ENCODE measurements at places on chromosomes 3 and 15. TPM values are rescaled to one million over a fixed set of nuclear protein-coding genes. Genes with fewer than 3 reads are reported as not detected.

Gene HGD
- total RNA-seq, result 22.1 TPM

Gene SLC9C1
- not detected for total RNA-seq

Gene TRIM71
- not detected for total RNA-seq

Gene RTP4
- total RNA-seq, result not detected

Gene MST1
- total RNA-seq, result 1.3 TPM

Gene TMEM158
- 15.2 TPM for total RNA-seq

Gene SERPINI1
- total RNA-seq, result 3.1 TPM

Gene SNUPN
- 30.5 TPM for total RNA-seq

Gene EHD4
- total RNA-seq, result 12.4 TPM

Gene ZCWPW2
- not detected for total RNA-seq

Gene ONECUT1
- total RNA-seq, result 0.16 TPM

Gene STRA6
- total RNA-seq, result 69.6 TPM

Gene SYNM
- 37.2 TPM for total RNA-seq

Gene FAM43A
- total RNA-seq, result 20.1 TPM

Gene DNASE1L3
- not detected for total RNA-seq

Gene TGM4
- total RNA-seq, result 0.07 TPM

Gene ARPIN
- total RNA-seq, result 14.3 TPM

Gene DPPA2
- not detected for total RNA-seq

Gene NUSAP1
- 74.9 TPM for total RNA-seq

Gene KNL1
- 5.3 TPM for total RNA-seq

Gene TMEM207
- not detected for total RNA-seq

Gene STXBP5L
- not detected for total RNA-seq

Gene NDN
- not detected for total RNA-seq

Gene TM4SF4
- total RNA-seq, result 25.7 TPM

Gene EPHB1
- total RNA-seq, result 0.23 TPM

Gene TM4SF1
- total RNA-seq, result 1,260 TPM

Gene VPS13C
- total RNA-seq, result 11.9 TPM

Gene USP19
- 23.6 TPM for total RNA-seq

Gene TNFAIP8L3
- 30.6 TPM for total RNA-seq

Gene POLQ
- 5.9 TPM for total RNA-seq

Data from A549 treated with Mapracorat at 1 μM for 4 hours (cell line).